ENCODE measurements at places on chromosomes 1 and 21. TPM values are rescaled to one million over a fixed set of nuclear protein-coding genes. Genes with fewer than 3 reads are reported as not detected.

The AKNAD1 gene
- 0.80 TPM for total RNA-seq

The AADACL3 gene
- 0.10 TPM for total RNA-seq

- no peak for DNase-seq
Measured at GRCh38 chr1:177848577-177848976, 121.3 kb downstream of the SEC16B start.

DNA sequence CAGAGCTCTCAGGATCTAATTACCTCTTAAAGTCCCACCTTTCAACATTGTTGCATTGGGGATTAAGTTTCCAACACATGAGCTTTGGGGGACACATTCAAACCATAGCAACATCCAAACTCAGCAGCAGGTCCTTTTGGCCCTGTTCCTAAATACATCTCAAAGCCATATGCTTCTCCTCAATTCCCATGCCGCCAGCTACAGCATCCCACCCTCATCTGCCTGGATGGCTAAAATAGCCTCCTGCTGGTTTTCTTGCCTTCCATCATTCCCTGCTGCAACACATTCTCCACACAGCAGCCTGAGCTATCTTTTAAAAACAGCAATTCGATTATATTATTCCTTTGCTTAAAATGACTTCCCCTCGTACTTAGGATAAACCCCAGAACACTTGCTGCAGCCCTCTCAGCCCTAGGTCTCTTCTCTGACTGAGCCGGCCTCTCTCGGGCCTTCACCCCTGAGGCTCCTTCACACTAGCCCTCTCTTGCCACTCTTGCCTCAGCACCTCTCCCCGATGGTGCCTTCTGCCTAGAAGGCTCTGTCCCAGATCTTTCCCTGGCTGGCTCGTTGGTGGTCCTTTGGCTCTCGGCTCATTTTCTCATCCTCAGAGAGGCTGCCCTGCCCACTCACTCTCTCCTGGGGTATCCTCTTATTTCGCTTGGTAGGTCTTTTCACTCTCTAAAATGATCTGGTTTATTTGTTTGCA is 16.5 kb downstream of the MYBPH start:
- DNase-seq: no peak

DNA sequence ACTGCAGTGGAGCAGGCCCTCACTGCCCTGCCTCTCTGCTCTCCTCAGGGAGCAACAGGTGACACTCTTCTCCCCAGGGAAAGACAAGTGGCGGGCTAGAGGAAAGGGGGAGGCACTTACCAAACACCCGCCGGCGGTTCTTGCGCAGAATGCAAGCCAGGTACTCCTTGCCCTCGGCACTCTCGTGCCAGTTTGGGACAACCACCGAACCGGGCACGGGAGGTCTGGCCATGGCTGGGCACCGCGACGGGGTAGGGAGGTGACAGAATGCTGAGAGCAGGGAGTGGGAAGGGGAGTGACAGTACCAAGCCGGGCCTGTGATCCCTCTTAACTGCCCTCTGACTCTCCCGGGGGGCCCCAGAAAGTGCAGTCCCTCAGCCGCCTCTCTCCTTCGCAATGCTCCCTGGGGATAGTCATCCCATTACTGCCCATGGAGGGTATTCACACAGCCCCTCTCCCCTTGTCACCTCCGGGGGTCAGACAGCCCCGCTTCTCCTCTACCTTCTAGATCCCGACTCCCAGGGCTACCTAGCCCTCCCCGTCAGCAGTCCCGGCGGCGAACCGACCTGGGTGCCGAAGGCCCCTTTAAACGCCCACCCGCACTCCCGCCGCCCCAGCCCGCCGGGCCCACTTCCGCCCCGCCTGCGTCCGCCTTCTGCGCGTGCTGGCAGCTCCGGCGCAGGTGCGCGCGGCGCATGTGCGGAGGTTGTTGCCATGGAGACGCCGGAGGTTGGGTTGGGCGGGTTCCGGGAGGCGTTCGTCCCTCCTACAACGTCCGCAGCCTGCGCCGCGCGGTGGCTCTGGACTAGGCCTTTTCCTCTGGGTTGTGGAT is at the start of gene CPLANE2:
Gene CPLANE2, minus strand, starts transcription at position 673 of the 832 bp plus-strand sequence. Its CDS starts 441 bp downstream, at position 232.
- DNase-seq: peak; percentile 97

GRCh38 chr1:24157918-24158481 is 15.1 kb upstream of the IL22RA1 start:
- DNase-seq: no peak

Data from hepatocyte (in vitro differentiated cells).